Stimulated activated naive CD4-positive, alpha-beta T cell treated with Interleukin-2 at 50 U/mL for 16 hours (primary cell): ENCODE measurements at places on chromosomes 5 and 9.
A peak's percentile ranks its signal among the peaks of the same experiment; 100 is the strongest.

DNA sequence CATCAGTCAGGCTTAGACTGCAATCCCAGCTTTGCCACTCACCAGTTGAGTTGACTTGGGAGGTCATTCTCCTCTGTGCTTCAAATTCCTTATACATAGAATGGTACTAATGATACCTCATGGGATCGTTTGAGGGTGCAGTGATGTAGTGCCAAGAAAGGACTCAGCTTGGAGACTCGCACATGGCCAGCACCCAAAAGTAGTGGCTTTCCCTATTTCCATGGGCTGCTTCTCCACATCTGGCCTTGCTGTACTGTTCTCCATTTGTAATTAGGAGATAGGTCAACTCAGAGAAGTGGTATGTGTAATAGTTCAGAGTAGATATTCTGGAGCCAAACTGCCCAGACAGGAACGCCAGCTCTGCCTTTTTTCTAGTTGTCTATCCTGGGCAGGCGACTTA, 5.5 kb downstream of the CCL19 start:
- no peak for DNase-seq

- DNase-seq: peak; percentile 50
Measured at GRCh38 chr9:133148199-133149129, 15.2 kb downstream of the GBGT1 start.

GRCh38 chr5:15610216-15610615, 110.2 kb downstream of the FBXL7 start:
- no peak for DNase-seq

GRCh38 chr5:133840168-133840567, 128.3 kb downstream of the C5orf15 start:
- DNase-seq: no peak

DNA sequence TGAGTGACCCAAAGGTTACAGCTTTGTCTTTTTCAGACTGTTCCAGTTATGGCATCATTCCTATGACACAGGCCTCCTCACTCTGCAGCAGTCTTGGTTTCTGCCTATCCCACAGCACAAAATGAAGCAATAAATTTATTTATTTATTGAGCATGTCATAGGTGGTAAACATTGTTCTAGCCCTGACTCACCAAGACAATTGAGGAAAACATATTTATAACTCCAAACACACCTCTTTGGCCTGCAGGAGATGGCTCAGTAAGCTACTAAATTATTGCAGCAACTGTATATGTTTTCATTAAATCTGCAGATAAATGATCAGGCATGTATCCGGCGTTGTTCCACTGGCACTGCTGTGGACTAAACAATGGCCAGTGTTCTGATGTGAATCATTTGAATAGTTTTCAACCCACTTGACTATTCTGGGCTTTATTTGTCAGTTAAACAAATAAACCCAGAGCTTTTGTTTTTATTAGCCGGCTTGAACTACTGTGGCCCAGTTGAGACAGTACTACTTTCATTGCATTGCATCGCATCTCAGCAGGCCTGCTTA, 83.2 kb downstream of the FOXD1 start:
- DNase-seq: no peak

DNA sequence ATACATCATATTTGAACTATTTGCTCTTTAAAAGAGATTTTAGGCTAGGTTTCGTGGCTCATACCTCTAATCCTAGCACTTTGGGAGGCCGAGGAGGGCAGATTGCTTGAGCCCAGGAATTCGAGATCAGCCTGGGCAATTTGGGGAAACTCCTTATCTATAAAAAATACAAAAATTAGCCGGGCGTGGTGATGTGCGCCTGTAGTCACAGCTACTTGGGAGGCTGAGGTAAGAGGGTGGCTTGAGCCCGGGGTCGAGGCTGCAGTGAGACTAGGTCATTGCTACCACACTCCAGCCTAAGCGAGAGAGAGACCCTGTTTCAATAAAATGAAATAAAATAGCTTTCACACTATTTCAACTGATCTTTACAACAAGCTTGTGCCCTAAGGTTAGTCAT, 500 bp upstream of the MRPL22 start:
- no peak for DNase-seq

- DNase-seq: no peak
Measured at GRCh38 chr5:52767217-52767743, 20.4 kb upstream of the ITGA1 start.

GRCh38 chr9:91161465-91162300, 200.0 kb downstream of the AUH start:
- DNase-seq: no peak

DNA sequence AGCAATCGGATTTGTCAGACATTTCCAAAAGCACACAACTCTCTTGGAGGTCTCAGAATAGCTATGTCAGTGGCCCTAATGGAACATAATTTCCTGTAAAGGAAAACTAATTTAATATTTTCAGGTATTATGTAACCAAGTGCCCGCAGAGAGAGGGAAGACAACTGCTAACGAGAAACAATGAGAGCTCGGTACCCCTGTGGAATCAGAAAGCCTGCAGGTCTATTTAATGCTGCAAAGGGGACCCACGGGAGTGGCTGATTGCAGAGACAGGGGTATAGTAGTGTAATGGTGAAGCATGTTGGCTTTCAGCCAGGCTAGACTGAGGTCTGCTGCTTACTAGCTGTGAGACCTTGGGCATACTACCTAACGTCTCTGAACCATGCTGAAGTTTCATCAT, 508.1 kb upstream of the BRINP1 start:
- no peak for DNase-seq

DNA sequence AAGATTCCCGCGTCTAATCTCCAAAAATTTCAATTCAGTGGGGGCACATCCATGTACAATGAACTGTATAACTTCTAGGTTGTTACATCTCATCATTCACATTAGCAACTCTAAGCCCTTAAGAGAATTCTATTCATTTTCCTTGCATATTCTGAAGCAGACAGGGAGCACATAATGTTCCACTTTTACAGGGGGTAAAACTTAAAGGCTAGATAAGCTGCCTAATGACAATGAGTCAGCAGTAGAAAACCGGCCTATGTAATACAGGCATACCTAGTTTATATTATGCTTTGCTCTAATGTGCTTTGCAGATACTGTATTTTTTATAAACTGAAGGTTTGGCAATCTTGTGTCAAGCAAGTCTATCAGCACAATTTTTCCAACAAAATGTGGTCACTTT, 40.4 kb downstream of the PTAR1 start:
- no peak for DNase-seq

- DNase-seq: no peak
Measured at GRCh38 chr9:126664900-126665643, 51.3 kb downstream of the LMX1B start.

DNA sequence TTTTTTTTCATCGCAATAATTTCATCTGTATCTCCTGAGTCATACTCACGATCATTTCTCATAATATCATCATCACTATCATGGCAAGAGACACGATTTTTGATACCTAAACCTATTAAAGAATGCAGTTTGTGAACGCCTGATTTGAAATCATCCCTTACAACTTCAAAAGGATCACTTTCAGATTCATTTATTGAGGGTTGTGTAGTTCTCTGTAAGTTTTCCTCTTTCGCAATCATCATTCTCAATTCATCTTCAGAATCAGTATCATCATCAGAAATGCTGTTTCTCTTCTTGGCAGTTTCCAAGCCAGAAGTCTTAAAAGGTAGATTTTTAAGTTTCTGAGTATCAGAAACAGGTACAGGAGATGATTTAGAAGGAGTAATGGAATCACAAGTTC, 9.7 kb downstream of the NOL8 start:
- no peak for DNase-seq
